HT1080 (cell line): ENCODE measurements at places on chromosomes 7 and 10.
A peak's percentile ranks its signal among the peaks of the same experiment; 100 is the strongest.

- DNase-seq: no peak
Observed at GRCh38 chr10:121525251-121526134, 72.8 kb downstream of the FGFR2 start.

GRCh38 chr7:99949645-99950228 lies 20.3 kb upstream of the GJC3 start:
- no peak for DNase-seq

DNA sequence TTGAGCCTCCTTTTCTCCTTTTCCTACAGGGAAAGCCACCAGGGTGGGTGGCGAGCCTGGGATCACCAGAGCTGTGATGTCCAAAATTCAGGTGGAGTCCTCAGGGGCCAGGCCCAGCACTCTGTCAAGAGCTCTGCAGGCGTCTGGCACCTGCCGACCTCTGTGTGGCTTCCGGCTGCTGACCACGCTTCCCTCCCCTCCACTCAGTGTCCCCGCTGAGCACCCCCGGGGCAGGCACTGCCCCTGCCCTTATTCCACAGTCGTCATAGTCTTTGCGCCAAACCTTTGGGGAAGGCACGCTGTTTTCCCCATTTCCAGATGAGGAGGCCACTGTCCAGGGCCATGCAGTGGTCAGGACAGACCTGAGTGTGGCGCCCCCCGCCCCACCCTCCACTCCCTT lies 7.5 kb downstream of the MTG1 start:
- DNase-seq: no peak

DNA sequence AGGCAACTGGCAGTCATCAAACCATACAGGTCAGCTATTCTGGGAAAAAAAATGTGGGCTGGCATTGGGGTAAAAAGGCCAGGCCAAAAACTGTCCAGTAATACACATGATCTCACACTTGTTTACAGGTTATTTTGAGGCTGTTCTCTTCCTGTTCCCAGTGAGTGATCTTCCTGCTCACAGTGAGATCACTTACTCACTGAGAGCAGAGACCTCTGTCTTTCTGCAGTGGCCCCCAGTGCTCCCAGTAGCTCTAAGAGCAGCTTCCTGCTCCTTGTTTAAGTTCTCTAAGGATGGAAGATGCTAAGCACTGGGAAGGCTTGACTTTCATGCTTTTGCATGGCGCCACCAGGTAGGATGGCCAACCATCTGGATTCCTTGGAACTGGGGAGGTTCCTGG lies 93.5 kb upstream of the KIAA1217 start:
- DNase-seq: peak; percentile 10

- DNase-seq: no peak
Observed at GRCh38 chr7:158582089-158582456, 5.5 kb downstream of the PTPRN2 start.

- no peak for DNase-seq
Observed at GRCh38 chr10:29635711-29636144, 957 bp upstream of the SVIL start.

GRCh38 chr7:81672872-81673271 lies 97.0 kb downstream of the HGF start:
- DNase-seq: peak; percentile 16

DNA sequence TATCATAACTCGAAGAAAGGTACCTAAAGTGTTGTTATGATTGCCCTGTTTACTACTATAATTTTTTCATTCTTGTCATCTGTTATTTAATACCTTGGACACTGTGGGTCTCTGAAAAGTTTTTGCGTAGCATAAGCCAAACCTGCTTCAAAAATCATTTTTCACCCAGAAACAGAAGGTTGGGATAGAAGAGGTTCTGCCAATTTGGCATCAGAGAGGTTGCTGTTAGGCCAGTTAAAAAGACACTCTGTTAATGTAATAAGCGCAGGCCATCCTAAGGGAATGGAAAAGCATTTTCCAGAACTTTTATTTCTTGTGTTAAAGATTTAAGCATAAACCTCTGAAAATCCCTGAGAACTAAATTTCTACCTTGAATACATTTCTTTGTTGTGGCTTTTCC lies 212.2 kb downstream of the BMPER start:
- no peak for DNase-seq

DNA sequence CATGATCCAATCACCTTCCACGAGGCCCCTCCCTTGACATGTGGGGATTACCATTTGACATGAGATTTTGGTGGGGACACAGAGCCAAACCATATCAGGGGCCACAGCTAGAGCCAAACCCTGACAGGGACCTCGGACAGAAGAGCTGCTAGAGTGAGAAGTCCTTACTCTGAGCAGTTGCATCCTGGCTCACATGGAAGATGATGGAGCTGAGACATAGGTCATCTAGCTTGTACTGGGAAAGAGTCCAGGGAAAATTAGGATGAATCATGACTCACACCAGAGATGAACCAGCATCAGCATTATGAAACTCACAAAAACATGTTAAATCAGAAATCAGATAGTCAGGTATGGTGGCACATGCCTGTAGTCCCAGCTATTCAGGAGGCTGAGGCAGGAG lies 12.8 kb upstream of the FMC1 start:
- peak; percentile 76 for DNase-seq

DNA sequence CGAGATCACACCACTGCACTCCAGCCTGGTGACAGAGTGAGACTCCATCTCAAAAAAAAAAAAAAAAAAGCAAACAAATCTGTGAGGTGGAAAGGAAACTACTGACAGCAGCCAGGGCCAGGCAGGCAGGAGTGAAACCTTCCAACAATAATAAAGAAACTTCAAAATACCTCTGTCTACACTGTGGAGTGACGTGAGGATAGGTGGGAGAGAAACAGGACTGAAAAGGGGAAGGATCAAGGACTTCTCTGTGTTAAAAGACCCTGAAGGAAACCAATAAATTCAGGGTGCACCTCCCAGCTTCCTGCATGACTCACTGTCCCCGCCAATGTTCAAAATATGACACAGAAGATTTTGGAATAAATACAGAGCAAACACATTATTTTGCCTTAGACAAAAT lies 82.9 kb downstream of the KIAA1549 start:
- peak; percentile 42 for DNase-seq

DNA sequence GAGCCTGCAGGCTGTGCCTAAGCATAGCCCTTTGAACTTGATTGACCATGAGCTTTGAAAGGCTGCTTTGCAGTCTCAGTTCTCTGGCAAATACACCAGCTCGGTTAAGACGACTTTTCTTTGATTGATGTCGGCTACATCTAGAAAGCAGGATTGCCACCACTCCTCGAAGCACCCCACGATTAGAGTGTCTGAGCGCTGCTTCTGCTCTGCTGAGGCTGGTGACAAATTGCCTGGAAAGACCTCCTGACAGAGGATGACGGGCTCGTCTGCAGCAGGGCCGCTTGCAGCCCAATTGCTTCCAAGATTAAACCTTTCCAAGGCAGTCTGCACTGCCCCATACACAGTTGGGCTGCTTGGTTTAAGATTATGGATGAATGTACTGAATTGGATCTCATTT lies 182.0 kb downstream of the CUX1 start:
- no peak for DNase-seq

- no peak for DNase-seq
Observed at GRCh38 chr10:95404462-95404858, 113.7 kb upstream of the PDLIM1 start.

DNA sequence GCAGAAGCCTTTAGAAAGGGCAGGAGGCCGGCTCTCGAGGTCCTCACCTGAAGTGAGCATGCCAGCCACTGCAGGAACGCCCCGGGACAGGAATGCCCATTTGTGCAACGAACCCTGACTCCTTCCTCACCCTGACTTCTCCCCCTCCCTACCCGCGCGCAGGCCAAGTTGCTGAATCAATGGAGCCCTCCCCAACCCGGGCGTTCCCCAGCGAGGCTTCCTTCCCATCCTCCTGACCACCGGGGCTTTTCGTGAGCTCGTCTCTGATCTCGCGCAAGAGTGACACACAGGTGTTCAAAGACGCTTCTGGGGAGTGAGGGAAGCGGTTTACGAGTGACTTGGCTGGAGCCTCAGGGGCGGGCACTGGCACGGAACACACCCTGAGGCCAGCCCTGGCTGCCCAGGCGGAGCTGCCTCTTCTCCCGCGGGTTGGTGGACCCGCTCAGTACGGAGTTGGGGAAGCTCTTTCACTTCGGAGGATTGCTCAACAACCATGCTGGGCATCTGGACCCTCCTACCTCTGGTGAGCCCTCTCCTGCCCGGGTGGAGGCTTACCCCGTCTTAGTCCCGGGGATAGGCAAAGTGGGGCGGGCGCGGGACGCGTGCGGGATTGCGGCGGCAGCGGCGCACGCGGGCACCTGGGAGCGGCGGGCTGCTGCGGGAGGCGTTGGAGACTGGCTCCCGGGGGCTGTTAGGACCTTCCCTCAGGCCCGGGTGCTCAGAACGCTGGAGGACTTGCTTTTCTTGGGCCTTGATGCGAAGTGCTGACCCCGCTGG lies at the start of gene FAS:
TSS of gene FAS (plus strand) at position 415 of the 777 bp plus-strand sequence. CDS start at position 494, 79 bp downstream.
- DNase-seq: peak; percentile 78

DNA sequence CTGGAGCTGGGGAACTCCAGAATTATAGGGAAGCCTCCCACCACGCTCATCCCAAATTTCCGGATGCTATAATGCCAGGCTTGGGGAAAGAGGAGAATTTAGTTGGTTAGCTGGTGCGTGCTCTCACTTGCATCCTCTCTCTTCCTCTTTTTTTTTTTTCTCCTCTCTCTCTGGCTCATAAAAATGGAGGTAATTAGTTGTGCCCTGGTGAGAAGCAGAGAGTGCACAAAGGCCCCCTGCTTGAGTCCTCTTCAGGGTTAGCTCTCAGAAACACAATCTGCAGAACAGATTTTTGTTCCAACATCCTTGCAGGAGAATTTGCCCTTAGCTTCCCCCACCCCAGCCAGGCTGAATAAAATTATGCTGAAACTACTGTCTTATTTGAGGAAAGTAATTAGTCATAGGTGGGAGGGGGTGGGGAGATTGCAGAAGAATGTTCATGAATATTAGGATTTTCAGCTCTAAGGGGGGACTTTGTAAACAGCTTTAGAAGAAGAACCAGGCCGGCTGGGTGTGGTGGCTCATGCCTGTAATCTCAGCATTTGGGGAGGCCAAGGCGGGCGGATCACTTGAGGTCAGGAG lies 7.6 kb downstream of the SERPINE1 start:
- no peak for DNase-seq

DNA sequence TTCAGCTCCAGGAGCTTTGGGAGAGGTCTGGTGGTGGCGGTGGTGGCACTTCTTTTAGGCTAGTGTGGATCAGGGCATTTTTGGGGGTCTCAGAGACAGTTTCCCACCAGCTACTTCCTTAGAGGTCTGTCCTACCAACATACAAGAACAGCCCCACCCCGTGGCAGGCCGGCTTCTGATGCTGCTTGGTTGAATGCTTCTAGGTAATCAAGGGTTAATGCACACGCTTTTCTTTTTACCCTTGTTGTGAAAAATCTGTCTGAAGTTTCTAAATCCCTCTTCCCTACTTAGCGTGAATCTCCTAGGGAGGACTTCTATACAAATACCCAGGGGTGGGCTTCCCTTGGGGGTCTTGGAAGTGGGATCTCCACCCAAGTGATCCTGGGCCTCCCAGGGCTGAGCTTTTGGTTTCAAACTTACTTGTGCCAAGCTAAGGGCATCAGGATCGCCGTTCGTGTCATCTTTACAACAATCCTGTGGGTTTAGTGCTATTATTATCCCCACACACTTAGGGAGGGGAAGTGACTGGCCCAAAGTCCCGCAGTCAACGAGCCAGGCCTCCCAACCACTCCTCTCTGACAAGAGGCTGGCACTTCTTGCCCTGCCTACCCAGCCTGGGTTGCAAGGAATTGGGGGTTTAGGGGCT lies 1.7 kb downstream of the SH2B2 start:
- no peak for DNase-seq

DNA sequence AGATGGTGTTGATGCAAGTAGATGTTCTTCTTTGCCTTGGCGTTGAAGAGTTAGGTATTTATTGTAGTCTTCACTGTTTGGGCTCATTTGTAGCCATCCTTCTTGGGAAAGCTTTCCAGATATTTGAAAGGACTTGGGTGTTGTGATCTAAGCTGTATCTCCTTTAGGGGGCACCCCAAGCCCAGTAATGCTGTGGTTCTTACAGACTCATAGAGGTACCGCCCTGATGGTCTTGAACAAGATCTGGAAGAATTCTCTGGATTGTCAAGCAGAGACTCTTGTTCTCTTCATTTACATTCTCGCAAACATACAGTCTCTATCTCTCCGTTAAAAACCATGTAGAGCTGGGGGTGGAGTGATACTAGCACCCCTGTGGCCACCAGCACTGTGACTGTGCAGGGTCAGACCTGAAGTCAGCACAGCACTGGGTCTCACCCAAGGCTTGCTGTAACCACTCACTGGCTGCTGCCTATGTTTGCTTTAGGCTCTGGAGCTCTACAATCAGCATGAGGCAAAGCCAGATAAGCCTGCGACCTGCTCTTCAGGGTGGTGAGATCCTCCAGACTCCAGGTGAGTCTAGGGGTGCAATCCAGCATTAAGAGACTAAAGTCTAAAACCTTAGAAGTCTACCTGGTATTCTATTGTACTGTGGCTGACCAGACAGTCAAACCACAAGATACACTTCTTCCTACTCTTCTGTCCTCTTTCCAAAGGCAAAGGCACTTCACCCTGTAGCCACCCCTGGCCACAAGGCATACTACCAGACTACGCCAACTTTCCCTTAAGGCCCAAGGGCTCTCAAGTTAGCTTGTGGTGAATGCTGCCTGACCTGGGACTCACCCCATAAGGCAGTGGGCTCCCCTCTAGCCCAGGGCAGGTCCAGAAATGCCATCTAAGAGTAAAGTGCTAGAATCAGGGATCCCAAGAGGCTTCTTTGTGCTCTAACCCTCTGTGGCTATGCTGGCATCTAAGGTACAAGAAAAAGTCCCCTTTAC lies 209.7 kb upstream of the TMEM196 start:
- peak; percentile 66 for DNase-seq

GRCh38 chr10:119849944-119850343 lies 22.7 kb downstream of the MCMBP start:
- DNase-seq: no peak

DNA sequence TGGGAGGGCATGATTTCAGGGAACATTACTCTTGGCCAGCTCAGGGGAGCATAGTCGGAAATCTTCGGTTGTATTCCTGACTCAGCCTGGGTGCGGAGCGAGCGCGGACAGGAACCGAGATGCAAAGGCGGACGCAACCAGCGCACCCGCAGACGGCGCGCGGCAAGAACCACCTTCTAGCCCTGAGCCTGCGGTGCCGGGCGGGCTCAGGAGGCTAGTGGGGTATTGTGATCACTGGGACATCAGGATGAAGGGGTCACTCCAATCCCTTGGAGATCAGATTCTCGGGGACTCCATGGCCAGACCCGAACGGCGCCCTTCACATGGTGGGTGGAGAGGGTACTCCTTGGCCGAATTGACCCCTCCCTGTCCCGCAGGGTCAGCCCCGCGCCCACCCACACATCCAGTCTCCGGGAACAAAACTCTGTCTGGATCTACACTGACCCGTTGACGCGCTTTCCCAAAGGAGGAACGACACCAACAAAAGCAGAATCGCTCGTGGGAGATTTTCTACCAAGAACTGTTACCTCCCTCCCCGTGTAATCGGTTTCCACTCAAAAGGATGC lies 730.5 kb downstream of the ZWINT start:
- DNase-seq: no peak

DNA sequence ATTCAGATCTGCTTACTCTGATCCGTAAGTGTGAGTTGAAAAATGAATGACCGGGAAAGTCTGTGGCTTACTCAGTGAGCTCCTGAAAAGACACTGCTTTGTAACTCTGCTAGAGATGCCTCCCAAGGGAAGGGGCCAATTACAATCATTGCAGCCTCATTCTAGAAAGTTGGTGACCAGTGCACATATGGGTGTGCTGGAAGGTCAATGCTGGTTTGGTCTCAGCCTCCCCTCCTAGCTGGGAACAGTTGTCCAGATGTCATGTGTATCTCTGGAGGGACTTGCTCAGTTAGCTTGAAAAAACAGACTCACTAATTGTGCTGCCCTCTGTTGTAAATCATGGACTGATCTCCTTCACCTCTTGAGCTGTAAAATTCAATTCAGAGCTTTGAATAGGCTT lies 405.0 kb downstream of the ADRA2A start:
- no peak for DNase-seq

- peak; percentile 36 for DNase-seq
Observed at GRCh38 chr10:10500937-10501336, 516.7 kb upstream of the CELF2 start.
